Glutamatergic neuron (in vitro differentiated cells): ENCODE measurements at places on chromosomes 7 and 10. TPM values are rescaled to one million over a fixed set of nuclear protein-coding genes. Genes with fewer than 3 reads are reported as not detected.

SYCE1 gene
- total RNA-seq, result 0.78 TPM

STK31 gene
- total RNA-seq, result 1.7 TPM

TAS2R41 gene
- total RNA-seq, result not detected

ZNF107 gene
- total RNA-seq, result 10.3 TPM

CCDC3 gene
- total RNA-seq, result 13.8 TPM

TRRAP gene
- total RNA-seq, result 68.7 TPM

SEC61G gene
- 103 TPM for total RNA-seq

CHN2 gene
- total RNA-seq, result 63.2 TPM

MARCHF5 gene
- total RNA-seq, result 68.5 TPM

IDI2 gene
- total RNA-seq, result not detected

PPP1R17 gene
- 657 TPM for total RNA-seq

PCLO gene
- total RNA-seq, result 17.4 TPM

FGL2 gene
- not detected for total RNA-seq

CUZD1 gene
- total RNA-seq, result 2.4 TPM

TNS3 gene
- total RNA-seq, result 3.8 TPM

TMEM140 gene
- total RNA-seq, result not detected

KLF14 gene
- total RNA-seq, result not detected

PANK1 gene
- 16.7 TPM for total RNA-seq

IKZF1 gene
- 1.1 TPM for total RNA-seq

RBP3 gene
- total RNA-seq, result not detected

PNLIP gene
- total RNA-seq, result not detected

ZPBP gene
- not detected for total RNA-seq

HABP2 gene
- total RNA-seq, result not detected

SLC18A3 gene
- total RNA-seq, result 21.5 TPM

TMEM176B gene
- 0.44 TPM for total RNA-seq

FBXO24 gene
- 0.49 TPM for total RNA-seq

PDE6C gene
- not detected for total RNA-seq

TOMM7 gene
- 111 TPM for total RNA-seq

OR13A1 gene
- total RNA-seq, result 0.44 TPM

RGR gene
- not detected for total RNA-seq

TCAF2 gene
- 0.78 TPM for total RNA-seq

TACC2 gene
- total RNA-seq, result 499 TPM

ETV1 gene
- 51.8 TPM for total RNA-seq

ATOH7 gene
- 0.86 TPM for total RNA-seq
